ENCODE measurements at places on chromosomes 3 and 15. TPM values are rescaled to one million over a fixed set of nuclear protein-coding genes. Genes with fewer than 3 reads are reported as not detected.

The SNUPN gene
- total RNA-seq = 16.5 TPM

The OCA2 gene
- total RNA-seq = not detected

The LYSMD2 gene
- total RNA-seq = 5.4 TPM

The PCSK6 gene
- 6.1 TPM for total RNA-seq

The ERC2 gene
- total RNA-seq = 1.5 TPM

The PRRT3 gene
- 1.9 TPM for total RNA-seq

The EFL1 gene
- 30.0 TPM for total RNA-seq

The OR5K2 gene
- total RNA-seq = not detected

The NOX5 gene
- 0.50 TPM for total RNA-seq

The SAMMSON gene
- not detected for total RNA-seq

The DUT gene
- 128 TPM for total RNA-seq

The NMNAT3 gene
- 3.2 TPM for total RNA-seq

The LARP6 gene
- 37.5 TPM for total RNA-seq

The ITGA11 gene
- total RNA-seq = 0.67 TPM

The ECE2 gene
- 0.33 TPM for total RNA-seq

The IL17RC gene
- 17.8 TPM for total RNA-seq

The HRG gene
- total RNA-seq = not detected

The CASR gene
- total RNA-seq = not detected

Measured in mammary epithelial cell (primary cell).